Right lung (tissue), 10 donors: ENCODE measurements at places on chromosomes 13 and 19.
A peak's percentile ranks its signal among the peaks of the same experiment; 100 is the strongest.

DNA sequence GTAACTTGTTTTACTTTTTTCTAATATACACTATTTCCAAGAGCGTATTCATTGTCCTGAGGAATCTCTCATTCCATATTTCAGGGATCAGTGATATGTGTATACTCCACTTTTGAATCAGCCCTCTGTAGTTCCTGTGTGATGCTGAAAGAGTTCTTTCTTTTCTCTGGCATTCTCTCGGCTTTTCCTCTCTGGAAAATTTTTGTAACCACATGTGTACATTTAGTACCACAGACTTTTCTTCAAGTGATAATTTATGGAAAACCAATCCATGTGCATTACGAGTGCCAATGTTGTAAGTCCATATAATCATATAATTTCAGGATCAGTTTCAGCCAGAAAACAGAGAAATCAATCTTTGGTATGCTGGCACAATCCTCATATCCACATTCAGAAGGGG is 102.2 kb upstream of the MBNL2 start:
- no peak for DNase-seq

DNA sequence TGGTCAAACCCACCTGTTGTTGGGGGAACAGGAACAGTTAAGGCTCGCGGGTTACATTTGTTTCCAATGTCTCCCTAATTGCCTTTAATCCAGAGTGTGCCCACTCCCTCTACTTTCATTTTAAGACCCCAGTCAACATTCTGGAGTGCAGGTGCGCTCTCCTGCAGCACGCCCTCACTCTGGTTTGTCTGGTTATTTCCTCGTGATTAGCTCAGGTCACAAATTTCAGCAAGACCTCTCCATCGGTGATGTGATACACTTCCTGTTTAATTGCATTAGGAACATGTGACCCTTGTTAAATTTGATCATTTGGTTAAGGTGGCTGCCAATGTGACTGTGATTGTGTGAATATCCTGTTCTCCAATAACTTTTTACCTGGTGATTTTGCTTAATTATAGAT is 53.0 kb downstream of the TEX29 start:
- no peak for DNase-seq

DNA sequence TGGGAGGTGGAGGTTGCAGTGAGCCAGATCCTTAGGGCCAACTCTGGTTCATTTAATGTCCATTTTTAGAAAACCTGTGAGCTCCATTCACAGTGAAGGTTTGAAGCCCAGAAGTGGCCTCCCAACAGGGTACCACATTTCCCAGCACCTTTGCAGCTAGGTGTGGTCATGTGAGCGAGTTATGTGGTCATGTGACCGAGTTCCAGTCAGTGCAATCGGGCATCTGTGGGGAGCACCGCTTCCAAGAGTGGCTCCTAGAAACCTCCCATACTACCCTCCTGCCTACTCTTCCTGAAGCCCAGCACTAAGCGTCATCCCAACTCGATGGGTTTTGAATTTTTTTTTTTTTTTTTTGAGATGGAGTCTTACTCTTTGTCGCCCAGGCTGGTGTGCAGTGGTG is 663 bp upstream of the PLA2G4C start:
- no peak for DNase-seq

GRCh38 chr13:29101409-29101808 is 281.3 kb downstream of the MTUS2 start:
- no peak for DNase-seq

GRCh38 chr13:97905517-97905916 is 48.0 kb upstream of the IPO5 start:
- no peak for DNase-seq

GRCh38 chr13:83215627-83216026 is 666.6 kb downstream of the SLITRK1 start:
- DNase-seq: no peak

GRCh38 chr13:30303269-30303668 is 4.1 kb downstream of the KATNAL1 start:
- DNase-seq: no peak

GRCh38 chr19:23784274-23784673 is 25.6 kb upstream of the ZNF681 start:
- DNase-seq: no peak

- no peak for DNase-seq
Measured at GRCh38 chr19:38705197-38706019, 38.9 kb downstream of the CAPN12 start.

GRCh38 chr19:17405250-17406045 is at the start of gene BST2:
Gene BST2, minus strand, starts transcription at chr19:17405630. Its CDS starts 55 bp downstream, at chr19:17405575.
- DNase-seq: no peak

- DNase-seq: peak; percentile 73
Measured at GRCh38 chr13:98142380-98143156, at the start of gene FARP1. Gene FARP1, plus strand, starts transcription at chr13:98143094. Its CDS starts 70,149 bp downstream, at chr13:98213243.

- DNase-seq: no peak
Measured at GRCh38 chr13:65600702-65601101, 1629.4 kb downstream of the PCDH9 start.

DNA sequence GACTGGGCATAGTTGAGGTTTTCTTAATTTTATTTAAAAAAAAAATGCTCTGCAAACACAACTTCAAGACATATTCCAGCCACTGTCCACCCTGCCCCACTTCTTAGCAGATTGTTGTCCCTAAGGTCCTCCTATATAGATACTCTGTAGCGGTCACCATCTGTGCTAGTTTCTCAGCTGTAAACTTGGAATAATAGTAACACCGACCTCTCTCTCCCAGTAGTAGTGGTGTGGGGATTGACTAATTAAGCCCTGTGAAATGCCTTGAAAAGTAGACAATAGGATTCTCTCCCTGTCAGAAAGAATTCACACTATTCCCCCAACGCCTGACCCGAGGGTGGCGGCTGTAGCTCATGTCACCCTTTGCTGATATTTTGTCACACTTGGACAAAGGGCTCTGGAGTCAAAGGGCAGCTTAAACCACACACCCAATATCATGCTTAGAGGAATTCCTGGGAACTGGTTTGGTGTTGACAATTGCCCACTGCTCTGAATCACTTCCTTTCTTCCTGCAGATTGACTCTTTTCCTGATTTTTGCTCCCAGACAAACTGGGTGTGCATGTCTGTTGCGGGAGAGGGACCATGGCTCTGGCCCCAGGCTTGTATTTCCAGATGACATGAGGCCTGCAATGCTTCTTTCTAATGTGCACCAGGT is 9.2 kb upstream of the SERP2 start:
- DNase-seq: no peak

- no peak for DNase-seq
Measured at GRCh38 chr13:110524541-110525257, 36.8 kb downstream of the RAB20 start.

GRCh38 chr13:41312176-41312500 is 1.1 kb downstream of the NAA16 start:
- peak; percentile 51 for DNase-seq

GRCh38 chr13:78700121-78700910 is 41.4 kb upstream of the OBI1 start:
- DNase-seq: no peak

DNA sequence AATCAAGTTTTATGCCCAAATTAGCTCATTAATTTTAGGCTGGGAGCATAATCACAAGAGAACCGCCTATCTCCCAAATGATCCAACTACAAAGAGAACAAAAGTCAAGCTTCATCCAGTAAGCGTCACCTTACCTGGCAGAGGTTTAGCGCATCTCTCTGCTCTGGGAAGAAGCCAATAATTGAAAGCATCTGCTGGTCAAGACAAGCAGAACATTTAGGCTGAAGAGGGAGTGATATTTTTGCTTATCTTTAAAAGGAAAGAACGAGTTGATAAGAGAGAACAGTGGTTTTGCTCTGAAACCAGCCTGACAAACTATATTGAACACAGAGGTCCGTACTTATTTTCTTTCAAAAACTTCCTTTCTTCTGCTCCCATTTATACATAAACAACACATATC is 242.1 kb downstream of the ENOX1 start:
- no peak for DNase-seq

DNA sequence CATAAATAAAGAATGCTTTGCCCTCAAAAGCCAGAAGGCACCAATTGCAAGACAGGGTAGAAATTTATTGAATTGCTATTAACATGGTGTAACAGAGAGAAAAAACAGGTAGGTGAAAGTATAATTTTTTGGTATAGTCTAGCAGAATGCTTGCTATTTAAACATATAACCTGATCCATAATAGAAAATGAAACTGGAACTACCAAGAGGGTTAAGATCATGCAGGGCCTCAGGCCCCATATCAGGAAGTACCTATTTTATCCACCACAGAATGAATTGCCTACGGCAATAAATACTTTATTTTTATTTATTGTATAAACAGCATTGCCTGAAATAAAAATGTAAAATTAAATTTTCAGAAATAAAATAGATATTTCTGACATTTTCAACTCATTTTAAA is 159.5 kb downstream of the PRR20E start:
- DNase-seq: no peak

GRCh38 chr19:28288572-28289264 is 924.2 kb downstream of the UQCRFS1 start:
- no peak for DNase-seq

GRCh38 chr19:51016798-51017683 is 2.5 kb downstream of the KLK10 start:
- DNase-seq: no peak

DNA sequence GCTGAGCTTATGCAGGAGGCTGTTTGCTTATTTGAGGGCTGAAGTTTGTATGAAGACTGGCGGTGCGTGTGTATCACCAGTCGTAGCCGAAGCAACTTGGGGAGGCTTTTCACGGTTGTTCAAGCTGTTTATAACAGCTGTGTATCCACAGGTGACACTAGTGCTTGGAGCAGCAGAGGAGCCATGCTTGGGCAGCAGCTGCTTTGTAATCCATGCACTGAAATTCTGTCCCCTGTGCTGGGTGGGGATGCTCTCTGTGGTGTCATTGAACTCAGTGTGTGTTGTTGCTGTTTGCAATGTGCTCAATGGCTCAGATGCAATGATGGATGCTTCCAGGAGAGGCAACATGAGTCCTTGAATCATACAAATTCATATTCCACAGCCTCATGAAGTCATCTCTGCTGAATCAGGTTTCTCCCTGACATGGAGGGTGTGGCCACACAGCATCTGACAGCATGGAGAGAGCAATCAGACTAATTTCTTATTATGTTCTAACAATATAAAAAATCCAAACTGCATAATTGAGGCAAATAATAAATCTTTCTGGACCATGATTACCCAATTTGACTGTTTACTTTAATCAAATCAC is 18.8 kb upstream of the GTF3A start:
- DNase-seq: no peak

- DNase-seq: no peak
Measured at GRCh38 chr19:30882411-30883005, 466.7 kb downstream of the TSHZ3 start.

GRCh38 chr19:23437901-23438300 is 42.6 kb upstream of the ZNF91 start:
- DNase-seq: no peak

DNA sequence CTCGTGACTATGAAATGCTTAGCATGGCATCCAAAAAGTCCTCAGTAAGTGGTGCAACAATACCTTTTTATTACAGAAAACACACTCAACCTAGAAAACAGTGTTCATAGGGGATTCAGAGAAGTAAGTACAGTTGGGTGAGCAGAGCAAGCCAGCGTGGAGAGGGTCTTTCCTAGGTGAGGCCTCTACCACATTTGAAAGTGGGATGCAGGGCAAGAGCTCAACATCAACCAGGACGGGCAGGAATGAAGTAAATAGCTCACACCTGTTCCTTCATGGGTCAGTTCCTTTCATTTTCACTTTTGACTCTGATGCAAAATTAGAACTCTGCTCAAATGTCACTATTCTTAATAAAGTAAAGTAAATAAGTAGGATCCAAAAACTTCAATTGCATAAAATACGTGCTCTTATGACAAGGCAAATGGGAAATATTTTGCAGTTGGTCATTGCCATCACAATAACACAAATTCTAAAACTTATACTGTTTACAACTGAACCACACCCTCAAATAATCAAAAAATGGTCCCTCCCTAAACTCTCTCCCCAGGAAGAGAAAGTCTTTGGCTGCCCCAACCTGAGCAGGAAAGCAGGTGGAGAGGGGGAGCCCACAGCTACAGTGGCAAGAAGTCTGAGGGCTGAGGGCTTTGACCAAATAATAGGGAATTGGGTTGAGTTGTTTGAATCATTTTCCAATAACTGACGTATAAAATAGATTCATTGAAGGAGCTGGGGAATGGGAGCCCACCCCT is 20.2 kb downstream of the CHAMP1 start:
- DNase-seq: no peak

- no peak for DNase-seq
Measured at GRCh38 chr19:35911173-35911572, 3.1 kb upstream of the TYROBP start.

DNA sequence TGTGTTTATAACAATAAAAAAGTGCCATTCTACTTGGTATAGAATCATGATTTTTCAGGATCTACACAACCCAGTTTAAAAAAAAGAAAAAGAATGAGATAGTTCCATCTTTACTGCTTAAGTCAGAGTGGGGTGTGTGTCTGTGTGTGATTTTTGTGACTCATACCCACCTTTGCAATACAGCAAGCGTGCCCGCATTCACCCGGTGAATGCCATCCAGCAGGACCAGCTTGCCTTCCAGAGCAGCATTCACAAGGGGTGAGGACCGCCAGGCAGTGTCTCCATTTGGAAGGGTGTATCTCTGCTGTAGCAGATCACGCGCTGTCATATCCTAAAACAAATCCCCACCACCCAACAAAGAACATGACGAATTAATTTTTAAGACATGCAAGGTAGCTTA is 127.7 kb downstream of the VWA8 start:
- no peak for DNase-seq

DNA sequence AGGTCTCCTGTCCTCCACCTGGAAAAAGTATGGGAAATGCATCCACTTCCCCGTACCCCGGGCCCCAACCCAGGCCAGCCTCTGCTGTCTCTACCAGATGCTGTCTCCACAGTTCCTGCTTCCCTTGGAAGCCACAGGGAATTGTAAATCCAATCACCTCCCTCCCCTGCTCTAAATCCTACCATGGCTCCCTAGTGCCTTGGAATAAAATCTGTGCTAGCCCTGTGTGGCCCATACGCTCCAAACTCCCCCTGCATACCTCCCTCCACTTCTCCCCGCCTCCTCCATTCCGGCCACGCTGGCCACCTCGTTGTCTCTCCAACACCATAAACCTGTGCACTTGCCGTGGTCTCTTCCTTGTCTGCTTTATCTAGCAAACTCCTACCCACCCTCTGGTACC is 31.2 kb downstream of the UNC13A start:
- DNase-seq: no peak

DNA sequence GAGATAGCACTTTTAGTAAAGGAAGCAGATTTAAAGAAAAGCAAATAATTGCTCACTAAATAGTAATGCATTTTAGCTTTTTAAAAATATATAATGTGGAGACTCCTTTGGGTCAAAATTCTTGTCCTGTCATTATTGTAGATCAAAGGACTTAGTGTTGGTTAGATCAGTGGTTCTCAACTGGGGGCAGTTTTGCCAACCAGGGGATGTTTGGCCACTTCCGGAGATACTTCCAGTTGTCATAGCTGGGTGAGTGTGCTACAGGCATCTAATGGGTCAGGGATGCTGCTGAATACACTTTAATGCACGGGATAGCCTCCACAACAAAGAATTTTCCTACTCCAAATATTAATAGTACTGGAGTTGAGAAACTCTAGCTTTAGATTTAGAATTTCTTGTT is 126.8 kb downstream of the LMO7 start:
- DNase-seq: no peak
